ENCODE measurements at places on chromosomes 2 and 18.
A peak's percentile ranks its signal among the peaks of the same experiment; 100 is the strongest.

DNA sequence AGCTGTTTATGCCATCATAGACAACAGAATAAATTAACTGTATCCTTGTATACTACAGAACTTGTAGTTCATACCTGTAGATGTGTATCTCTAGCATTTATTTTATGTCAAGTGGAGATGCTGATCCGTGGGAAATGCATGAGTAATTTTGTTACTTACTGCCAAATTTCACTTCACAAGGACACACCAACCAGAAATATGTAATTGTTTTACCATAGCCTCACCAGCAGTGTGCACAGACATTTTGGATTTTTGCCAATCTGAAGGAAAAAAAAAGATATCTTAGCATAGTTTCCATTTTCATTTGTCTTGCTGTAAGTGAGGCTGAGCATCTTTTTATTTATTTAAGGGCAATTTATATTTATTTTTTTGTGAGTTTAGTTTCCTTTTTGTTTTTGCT, 265.1 kb upstream of the OSR1 start:
- no peak for DNase-seq

GRCh38 chr18:4454537-4455112, 482 bp downstream of the DLGAP1 start:
- DNase-seq = no peak

DNA sequence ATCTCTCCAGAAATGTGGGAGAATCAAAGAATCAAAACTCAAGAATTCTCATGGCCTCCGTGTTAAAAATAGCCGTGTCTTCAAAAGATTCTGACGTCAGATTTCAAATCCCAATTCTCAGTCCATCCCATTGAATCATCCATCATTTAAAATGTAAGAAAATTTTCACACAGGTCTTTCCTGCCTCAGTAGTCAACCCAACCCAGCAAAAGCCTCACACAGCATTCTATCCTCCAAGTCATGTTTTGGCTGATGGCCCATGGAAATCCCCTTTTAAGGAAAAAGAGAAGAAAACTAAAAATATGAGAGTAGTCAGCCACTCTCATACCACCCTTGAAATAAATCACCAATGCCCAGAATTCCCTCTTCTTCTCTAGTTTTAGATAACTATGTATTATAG, 211.8 kb downstream of the C1D start:
- DNase-seq = no peak

DNA sequence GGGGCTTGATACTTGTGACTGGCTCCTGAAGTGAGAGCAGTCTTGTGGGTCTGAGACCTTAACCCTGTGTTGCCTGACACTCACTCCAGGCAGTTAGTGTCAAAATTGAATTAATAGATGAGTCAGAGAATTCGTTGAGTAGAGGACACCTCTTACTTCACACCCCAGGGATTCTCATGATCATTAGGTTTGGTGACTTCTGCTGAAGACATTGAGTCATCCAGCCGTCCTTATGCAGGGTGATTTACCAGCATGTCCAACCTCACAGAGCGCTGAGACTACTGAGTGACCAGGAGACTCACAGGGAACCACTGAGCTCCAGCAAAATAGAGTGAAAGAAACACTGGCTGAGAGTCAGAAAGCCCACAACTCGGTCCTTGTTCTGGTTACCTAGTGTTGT, 36.0 kb upstream of the EVA1A start:
- no peak for DNase-seq

DNA sequence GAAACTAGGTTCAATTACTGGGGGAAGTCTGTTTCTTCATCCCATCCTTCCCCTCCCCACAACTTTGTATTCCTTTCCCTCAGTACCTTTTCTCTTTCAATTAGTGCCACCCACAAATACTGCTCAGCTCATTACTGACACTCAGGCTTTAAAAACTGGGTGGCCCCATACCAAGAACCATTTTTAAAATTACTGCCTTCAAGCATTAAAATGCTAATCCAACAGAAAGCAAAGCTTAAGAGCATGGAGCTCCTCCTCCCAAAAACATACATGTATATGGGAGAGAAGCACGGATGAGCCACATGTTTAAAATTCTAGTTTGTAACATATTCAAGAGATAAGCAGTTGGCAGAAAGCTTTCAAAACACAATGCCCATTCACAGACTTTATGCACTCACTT, 44.0 kb downstream of the IRS1 start:
- no peak for DNase-seq

DNA sequence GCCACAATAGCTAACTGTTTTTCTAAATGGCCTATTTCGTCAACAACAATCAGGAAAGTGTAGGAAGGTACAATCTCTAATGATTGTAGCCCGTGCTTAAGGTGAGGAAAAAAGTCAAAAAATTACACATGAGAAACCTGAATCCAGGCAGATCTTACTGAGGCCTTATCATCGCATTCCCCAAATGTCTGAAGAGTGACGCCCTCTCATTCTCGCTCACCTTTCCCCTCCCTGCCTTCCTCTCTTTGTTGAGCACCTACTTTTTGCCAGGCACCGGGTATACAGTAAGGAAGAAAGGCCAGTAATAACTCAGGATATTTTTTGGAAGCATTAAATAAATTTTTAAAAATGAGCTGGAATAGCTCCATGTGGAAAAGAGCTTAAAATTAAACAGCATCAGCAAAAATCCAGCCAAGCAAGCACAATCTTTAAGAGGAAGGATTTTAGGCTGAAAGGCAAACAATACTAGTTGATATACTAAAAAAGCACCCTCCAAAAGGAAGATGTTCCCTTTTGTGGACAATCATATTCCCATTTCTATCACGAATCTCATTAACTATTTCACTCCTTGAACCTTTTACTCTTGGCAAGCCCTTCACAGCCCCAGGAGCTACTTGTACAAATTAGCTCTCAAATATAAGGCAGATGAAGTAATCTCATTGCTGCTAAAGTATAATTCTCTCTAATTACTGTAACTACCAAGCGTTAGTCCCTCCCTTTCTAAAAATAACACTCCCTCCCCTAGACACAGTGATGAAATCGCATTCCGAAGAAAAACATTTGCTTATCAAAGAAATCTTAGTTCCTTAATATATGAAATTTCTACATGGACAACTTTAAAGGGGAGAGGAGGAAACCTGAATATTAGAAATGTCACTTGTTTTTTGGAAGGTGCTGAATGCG, 40.0 kb downstream of the STAT1 start:
- no peak for DNase-seq

- no peak for DNase-seq
Observed at GRCh38 chr2:159129269-159129668, 157.2 kb downstream of the WDSUB1 start.

DNA sequence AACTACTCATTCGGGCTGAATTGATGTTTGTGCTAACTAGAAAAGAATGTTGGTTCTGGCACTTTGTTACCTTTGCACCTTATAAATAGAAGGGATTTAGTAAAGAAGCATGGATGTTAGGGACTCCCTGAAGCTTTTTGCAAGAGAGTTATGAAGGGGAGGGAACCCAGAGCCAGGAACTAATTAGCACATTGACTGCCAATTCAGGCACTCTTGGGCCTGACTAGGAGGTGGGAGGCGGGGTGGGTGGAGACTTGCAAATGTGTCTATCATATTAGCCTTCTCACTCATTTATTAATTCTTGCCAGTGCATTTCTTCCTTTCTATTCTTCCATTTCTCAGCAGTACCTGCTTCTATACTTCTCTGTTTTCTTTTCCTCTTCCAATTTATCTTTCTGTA, 1022.4 kb downstream of the TMEM182 start:
- DNase-seq = no peak

- no peak for DNase-seq
Observed at GRCh38 chr2:220163486-220163885, 536.1 kb downstream of the SLC4A3 start.

- no peak for DNase-seq
Observed at GRCh38 chr18:5066380-5066977, 130.6 kb downstream of the AKAIN1 start.

DNA sequence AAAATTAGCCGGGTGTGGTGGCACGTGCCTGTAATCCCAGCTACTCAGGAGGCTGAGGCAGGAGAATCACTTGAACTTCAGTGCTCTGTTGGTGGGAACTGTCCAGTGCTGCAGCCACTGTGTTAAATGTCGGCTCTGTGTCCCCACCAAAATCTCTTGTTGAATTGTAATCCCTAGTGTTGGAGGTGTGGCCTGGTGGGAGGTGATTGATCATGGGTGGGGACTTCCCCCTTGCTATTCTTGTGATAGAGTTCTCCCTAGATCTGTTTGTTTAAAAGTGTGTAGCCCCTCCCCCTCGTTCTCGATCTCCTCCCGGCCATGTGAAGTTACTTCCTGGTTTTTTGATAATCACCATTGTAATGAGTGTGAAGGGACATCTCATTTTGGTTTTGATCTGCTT, 9.8 kb upstream of the RPL31 start:
- DNase-seq = no peak

DNA sequence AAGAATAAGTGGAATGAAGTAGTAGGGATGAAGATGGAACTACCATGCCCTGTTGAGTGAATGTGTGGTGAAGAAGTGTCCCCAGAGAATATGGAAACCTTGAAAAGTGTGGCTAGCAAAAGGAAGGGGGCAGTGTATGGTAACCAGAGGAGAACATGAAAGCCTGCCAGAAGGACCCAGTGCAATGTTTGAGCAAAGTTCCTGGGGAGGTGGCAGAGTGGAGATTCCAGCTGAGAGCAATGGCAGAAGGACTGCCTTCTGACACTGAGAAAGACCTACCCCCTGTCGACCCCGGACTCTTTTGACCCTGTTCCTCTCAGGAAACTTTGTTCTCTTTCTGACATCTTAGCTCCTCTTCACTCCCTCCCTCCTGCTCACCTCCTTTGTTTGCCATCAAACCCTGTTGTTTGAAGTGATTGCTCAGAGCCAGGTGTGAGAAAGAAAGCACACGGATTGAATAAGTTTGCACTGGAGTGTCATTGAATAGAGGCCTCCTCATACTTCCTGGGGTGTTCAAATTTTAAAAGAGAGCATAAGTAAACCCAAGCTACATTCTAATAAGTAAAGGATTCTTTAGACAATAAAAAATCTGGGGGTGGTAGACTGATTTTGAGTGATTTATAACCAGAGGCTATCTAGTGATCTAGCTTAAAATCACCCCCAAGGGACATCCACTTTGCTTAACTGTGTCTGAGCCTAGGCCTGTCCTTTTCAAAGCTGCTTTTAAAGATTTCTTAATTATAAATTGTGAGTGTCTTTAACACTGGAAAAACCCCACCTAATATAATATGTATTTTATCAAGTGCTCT, 57.1 kb downstream of the TRIB2 start:
- no peak for DNase-seq

DNA sequence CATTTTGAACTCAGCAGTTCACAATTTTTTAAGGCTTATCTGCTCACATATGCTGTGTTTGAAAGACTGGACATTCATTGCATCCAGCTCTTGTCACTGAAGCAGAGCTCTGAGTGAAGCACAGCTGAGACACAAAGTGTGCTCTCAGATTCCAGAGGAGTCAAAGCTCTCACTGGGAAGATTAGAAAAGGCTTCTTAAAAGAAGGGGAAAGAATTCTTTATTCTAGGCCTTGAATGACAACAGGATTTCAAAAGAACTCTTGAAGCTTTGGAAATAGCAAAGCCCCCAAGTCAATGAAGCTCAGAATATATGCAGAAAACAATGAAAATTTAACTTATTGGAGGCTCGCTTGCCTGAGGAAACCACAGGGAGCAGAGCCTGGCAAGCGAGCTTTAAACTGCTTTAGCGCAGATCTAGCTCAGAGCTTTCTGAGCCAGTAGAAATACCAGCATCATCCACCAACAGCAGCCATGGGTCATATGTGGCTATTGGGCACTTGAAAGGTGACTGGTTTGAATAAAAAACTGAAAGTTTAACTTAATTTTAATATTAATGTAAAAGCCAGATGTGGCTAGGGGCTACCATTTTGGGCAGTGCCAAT, 369.7 kb downstream of the OSR1 start:
- no peak for DNase-seq

GRCh38 chr2:108918941-108919341, 70.1 kb downstream of the EDAR start:
- DNase-seq = no peak

- no peak for DNase-seq
Observed at GRCh38 chr2:160310118-160310828, 110.2 kb upstream of the ITGB6 start.

GRCh38 chr2:33219850-33220275, 256.6 kb upstream of the RASGRP3 start:
- no peak for DNase-seq

DNA sequence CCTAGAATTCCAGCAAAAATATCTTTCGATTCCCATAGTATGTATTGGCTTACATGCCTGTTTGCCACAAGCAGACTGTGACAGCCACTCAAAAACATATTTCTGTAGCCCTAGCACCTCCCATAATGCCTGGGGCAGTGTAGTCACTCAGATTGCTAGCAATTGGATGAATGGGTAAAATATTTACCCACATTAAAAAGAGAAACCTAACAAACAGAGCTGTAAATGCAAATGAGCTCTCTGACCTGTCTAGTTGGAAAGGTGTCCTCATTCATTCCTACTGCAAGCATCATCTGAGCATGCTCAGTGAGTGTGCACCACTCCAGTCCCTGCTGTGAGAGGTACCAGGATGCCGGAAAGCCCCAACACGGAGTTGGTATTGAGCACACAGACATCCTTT, 234.0 kb upstream of the RAB12 start:
- no peak for DNase-seq

GRCh38 chr2:94874277-94874997, 3.2 kb downstream of the TEKT4 start:
- DNase-seq = peak; percentile 49

- DNase-seq = no peak
Observed at GRCh38 chr2:170208967-170209366, 31.0 kb downstream of the MYO3B start.

DNA sequence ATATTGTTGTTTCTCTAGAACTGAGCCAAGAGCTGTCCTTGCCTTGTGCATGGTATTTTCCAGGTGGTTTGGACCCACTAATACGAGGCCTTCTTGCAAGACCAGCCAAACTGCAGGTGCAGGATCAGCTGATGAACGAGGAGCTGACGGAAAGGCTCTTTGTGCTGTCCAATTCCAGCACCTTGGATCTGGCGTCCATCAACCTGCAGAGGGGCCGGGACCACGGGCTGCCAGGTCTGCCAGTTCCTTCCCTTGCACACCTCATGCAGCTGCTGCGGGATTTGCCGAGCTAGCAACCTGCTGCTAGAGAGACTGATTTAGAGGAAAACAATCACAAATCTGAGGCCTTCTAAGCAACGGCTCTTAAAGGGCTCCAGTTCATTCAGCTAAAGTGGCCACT, 74.5 kb downstream of the TPO start:
- no peak for DNase-seq

GRCh38 chr2:95275601-95276243, 1.5 kb downstream of the PROM2 start:
- DNase-seq = no peak

GRCh38 chr2:162241571-162241970, 1.7 kb downstream of the FAP start:
- DNase-seq = no peak

DNA sequence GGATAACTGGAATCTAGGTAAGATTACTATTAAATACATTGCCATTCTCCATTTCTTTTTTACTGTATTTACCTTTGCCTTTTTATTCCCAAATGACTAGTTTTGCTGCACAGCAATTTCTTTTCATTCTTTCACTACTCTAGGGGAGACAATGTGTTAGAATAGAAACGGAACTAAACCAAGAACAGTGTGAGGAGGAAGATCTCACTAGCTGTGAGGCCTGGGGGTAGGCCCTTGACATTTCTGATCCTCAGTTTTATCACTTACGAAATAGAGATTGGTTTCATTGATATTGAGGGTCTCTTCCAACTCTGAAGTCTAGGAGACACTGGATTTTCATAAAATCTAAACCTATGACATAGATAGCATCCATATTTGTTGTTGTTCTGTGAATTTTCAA, 191.1 kb downstream of the IKZF2 start:
- no peak for DNase-seq

- DNase-seq = no peak
Observed at GRCh38 chr2:216860426-216861137, 718 bp upstream of the TNP1 start.

Measured in CD4-positive, alpha-beta T cell treated with Interleukin-2 at 100 ng/mL for 4 hours (primary cell).